Ascending aorta (tissue), 2 donors: ENCODE measurements at places on chromosomes 12 and 14. TPM values are rescaled to one million over a fixed set of nuclear protein-coding genes. Genes with fewer than 3 reads are reported as not detected.

The GRIP1 gene
- total RNA-seq: not detected

The TTC9 gene
- total RNA-seq: not detected

The TRIP11 gene
- 8.8 TPM for total RNA-seq

The LRCOL1 gene
- not detected for total RNA-seq

The KIF5A gene
- total RNA-seq: not detected

The TMEM63C gene
- total RNA-seq: 0.11 TPM

The PZP gene
- total RNA-seq: not detected

The MON2 gene
- 14.4 TPM for total RNA-seq

The PPP1CC gene
- total RNA-seq: 39.8 TPM

The HOXC12 gene
- not detected for total RNA-seq

The CSAD gene
- total RNA-seq: 30.7 TPM

The PTGDR gene
- 13.4 TPM for total RNA-seq

The RNASE7 gene
- not detected for total RNA-seq

The KRT86 gene
- total RNA-seq: 0.96 TPM

The DIO2 gene
- 17.8 TPM for total RNA-seq

The RBP5 gene
- total RNA-seq: 0.96 TPM

The FGF6 gene
- total RNA-seq: not detected

The PRB2 gene
- total RNA-seq: not detected

The GPR132 gene
- not detected for total RNA-seq

The LMNTD1 gene
- total RNA-seq: not detected

The RAD51AP1 gene
- total RNA-seq: not detected

The ESRRB gene
- total RNA-seq: 1.6 TPM

The TSPAN11 gene
- 5.2 TPM for total RNA-seq

The KRT71 gene
- total RNA-seq: not detected

The OR6C3 gene
- total RNA-seq: not detected

The CPNE8 gene
- 18.6 TPM for total RNA-seq

The OR10A7 gene
- not detected for total RNA-seq

The TAS2R30 gene
- 3.6 TPM for total RNA-seq

The IFNG-AS1 gene
- total RNA-seq: not detected

The ACOT6 gene
- total RNA-seq: not detected

The ALX1 gene
- not detected for total RNA-seq

The SLC17A8 gene
- not detected for total RNA-seq

The GLT1D1 gene
- 9.5 TPM for total RNA-seq

The DAO gene
- not detected for total RNA-seq

The LRRIQ1 gene
- total RNA-seq: not detected

The DBX2 gene
- total RNA-seq: not detected

The C12orf76 gene
- total RNA-seq: 0.96 TPM
